ENCODE measurements at places on chromosomes 11 and 22.

DNA sequence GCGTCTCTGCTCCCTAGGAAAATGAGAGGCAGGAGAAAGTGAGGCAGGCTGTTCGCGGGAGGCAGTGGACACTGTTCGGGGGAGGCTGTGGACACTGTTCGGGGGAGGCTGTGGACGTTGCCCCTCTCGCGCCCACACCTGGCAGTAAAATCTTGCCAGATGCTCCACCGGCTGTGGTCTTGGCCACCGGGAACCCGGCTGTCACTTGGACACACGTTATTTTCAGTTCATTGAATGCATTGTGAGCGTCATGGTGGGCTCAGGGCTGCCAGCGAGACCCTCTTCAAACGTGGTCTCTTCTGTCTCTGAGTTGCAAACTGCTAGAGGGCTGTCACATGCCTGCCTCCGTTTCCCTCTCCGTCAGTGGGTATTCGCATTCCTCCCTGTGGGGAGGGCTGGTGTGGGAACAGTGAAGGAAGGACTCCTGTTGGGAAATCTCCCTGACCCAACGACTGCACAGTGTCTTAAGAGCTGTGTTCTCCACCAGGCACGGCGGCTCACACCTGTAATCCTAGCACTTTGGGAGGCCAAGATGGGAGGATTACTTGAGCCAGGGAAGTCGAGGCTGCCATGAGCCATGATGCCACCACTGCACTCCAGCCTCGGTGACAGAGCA lies 1.4 kb downstream of the PRR5 start:
- H3K4me3 ChIP-seq, result no peak overlapping the region
- peaks cover 14% of the 10 kb centered on the region for H3K27me3 ChIP-seq
- peaks cover 4% of the 10 kb centered on the region for H3K4me1 ChIP-seq
- no peak for DNase-seq
- no peaks in the 10 kb centered on the region for H3K36me3 ChIP-seq

GRCh38 chr22:49566141-49566541 lies 261.5 kb downstream of the BRD1 start:
- DNase-seq, result no peak
- no peak overlapping the region for H3K27ac ChIP-seq
- H3K36me3 ChIP-seq, result no peaks in the 10 kb centered on the region
- H3K27me3 ChIP-seq, result no peaks in the 10 kb centered on the region
- H3K4me1 ChIP-seq, result no peaks in the 10 kb centered on the region

- H3K4me1 ChIP-seq, result no peaks in the 10 kb centered on the region
- H3K27ac ChIP-seq, result no peak overlapping the region
- H3K36me3 ChIP-seq, result no peaks in the 10 kb centered on the region
These were observed 70.8 kb downstream of the BLID start for GRCh38 chr11:122045181-122045586.

GRCh38 chr11:125464270-125464662 lies 31.8 kb downstream of the FEZ1 start:
- no peak overlapping the region for H3K27ac ChIP-seq
- no peaks in the 10 kb centered on the region for H3K36me3 ChIP-seq
- no peaks in the 10 kb centered on the region for H3K4me1 ChIP-seq
- DNase-seq, result no peak

- H3K27me3 ChIP-seq, result peaks cover 3% of the 10 kb centered on the region
- no peak overlapping the region for H3K4me3 ChIP-seq
- H3K4me1 ChIP-seq, result no peaks in the 10 kb centered on the region
- DNase-seq, result no peak
- H3K36me3 ChIP-seq, result no peaks in the 10 kb centered on the region
- H3K27ac ChIP-seq, result no peak overlapping the region
These were observed 5.2 kb upstream of the ZC3H12C start for GRCh38 chr11:110087812-110088534.

GRCh38 chr11:44840085-44840478 lies 110.6 kb downstream of the TP53I11 start:
- no peaks in the 10 kb centered on the region for H3K36me3 ChIP-seq
- no peak overlapping the region for H3K4me3 ChIP-seq
- no peak overlapping the region for H3K27ac ChIP-seq
- DNase-seq, result no peak

GRCh38 chr11:34614344-34615104 lies 6.4 kb upstream of the EHF start:
- H3K4me1 ChIP-seq, result no peaks in the 10 kb centered on the region
- DNase-seq, result no peak
- H3K27me3 ChIP-seq, result no peaks in the 10 kb centered on the region
- H3K36me3 ChIP-seq, result no peaks in the 10 kb centered on the region
- no peak overlapping the region for H3K27ac ChIP-seq
- H3K4me3 ChIP-seq, result no peak overlapping the region

- H3K27ac ChIP-seq, result no peak overlapping the region
- no peaks in the 10 kb centered on the region for H3K36me3 ChIP-seq
- no peaks in the 10 kb centered on the region for H3K27me3 ChIP-seq
- no peaks in the 10 kb centered on the region for H3K4me1 ChIP-seq
- DNase-seq, result no peak
These were observed 19.2 kb upstream of the GALNT18 start for GRCh38 chr11:11640996-11641395.

DNA sequence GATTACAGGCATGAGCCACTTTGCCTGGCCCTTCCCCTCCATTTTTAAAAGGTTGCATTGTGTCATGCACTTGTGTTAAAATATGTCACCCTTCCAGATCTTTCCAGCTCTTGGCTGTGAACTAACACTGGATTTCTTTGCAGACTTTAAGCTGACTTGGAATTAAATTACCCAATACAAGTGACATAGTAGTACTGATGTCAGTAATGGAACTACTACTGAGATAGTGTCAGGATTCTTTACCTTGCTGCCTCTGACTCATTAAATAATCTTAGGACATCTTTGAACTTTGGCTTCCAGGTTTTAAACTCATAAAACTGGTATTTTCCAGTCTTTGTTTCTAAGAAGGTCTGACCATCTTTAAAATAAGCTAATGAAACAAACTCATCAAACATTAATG lies 51.8 kb upstream of the OR4B1 start:
- no peak overlapping the region for H3K27ac ChIP-seq
- H3K36me3 ChIP-seq, result no peaks in the 10 kb centered on the region
- H3K4me1 ChIP-seq, result no peaks in the 10 kb centered on the region
- H3K27me3 ChIP-seq, result no peaks in the 10 kb centered on the region
- H3K4me3 ChIP-seq, result no peak overlapping the region
- DNase-seq, result no peak

GRCh38 chr11:87437844-87438223 lies 400.1 kb downstream of the TMEM135 start:
- H3K27me3 ChIP-seq, result no peaks in the 10 kb centered on the region
- DNase-seq, result no peak
- H3K4me3 ChIP-seq, result no peak overlapping the region
- no peaks in the 10 kb centered on the region for H3K4me1 ChIP-seq
- H3K27ac ChIP-seq, result no peak overlapping the region

GRCh38 chr11:78197816-78198215 lies 9.1 kb downstream of the USP35 start:
- no peak overlapping the region for H3K27ac ChIP-seq
- no peak overlapping the region for H3K4me3 ChIP-seq
- H3K36me3 ChIP-seq, result no peaks in the 10 kb centered on the region
- H3K4me1 ChIP-seq, result no peaks in the 10 kb centered on the region

DNA sequence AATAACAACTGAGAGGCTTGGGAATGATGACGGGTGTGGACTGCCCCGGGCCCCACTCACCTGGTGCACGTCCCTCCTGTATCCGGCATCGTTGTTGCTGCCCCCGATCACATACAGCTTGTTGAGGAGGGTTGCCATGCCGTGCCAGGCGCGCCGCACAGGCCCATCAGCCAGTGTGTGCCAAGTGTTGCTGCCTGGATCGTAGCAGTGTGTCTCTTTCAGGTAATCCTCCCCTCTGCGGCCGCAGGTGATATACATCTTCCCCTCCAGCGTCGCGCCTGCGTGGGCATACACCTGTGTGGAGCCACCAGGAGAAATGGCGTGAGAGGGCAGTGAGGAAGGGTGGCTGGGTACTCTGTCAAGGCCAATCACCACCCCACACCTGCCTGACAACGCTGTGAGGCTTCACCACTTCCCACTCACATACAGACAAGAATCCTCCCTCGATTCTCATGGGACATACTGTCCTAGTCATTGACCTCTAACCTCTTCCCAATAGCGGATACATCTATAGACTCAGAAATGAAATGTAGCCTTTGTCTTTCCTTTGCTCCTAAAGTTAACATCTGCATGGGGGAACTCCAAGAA lies 8.9 kb upstream of the SCARF2 start:
- no peaks in the 10 kb centered on the region for H3K36me3 ChIP-seq
- DNase-seq, result no peak
- no peak overlapping the region for H3K27ac ChIP-seq
- H3K4me1 ChIP-seq, result no peaks in the 10 kb centered on the region
- H3K4me3 ChIP-seq, result no peak overlapping the region

GRCh38 chr22:35312198-35313059 lies 12.7 kb downstream of the TOM1 start:
- H3K36me3 ChIP-seq, result no peaks in the 10 kb centered on the region
- no peaks in the 10 kb centered on the region for H3K27me3 ChIP-seq
- no peak overlapping the region for H3K4me3 ChIP-seq
- no peak overlapping the region for H3K27ac ChIP-seq

DNA sequence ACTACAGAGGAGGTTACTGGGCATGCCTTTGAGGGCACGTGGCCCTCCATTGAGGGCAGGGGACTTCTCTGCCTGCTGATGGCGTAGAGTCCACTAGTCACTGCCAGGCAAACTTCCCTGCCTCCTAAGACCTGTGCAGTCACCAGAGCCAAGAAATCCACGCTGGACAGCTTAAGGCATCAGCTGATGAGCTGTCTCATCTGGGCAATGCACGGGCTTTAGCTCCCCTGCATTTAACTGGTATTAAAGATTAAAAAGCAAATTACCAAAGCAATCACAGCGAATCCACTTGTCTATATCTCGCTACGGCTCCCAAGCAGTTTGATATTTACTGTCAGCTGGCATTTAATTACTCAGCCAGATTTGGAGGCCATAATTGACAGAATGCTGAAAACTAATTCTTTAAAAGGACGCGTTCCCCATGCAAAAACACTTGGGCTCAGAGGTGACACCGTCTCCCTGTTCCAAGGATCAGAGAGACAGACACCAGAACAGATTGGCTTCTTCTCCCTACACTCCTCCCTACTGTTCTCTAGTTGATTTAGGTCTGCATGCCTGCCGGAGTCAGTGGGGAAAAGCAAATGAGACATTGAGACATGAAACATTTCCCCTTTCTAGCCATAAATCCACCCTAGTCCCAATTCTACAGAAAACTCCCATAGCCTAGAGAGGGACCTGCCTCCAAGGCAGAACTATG lies 68.5 kb downstream of the SPATA19 start:
- no peaks in the 10 kb centered on the region for H3K36me3 ChIP-seq
- no peaks in the 10 kb centered on the region for H3K4me1 ChIP-seq
- no peak for DNase-seq
- no peak overlapping the region for H3K27ac ChIP-seq

GRCh38 chr11:58845386-58845785 lies 882 bp upstream of the GLYATL2 start:
- DNase-seq, result no peak
- H3K4me3 ChIP-seq, result no peak overlapping the region
- no peaks in the 10 kb centered on the region for H3K27me3 ChIP-seq
- H3K27ac ChIP-seq, result no peak overlapping the region

DNA sequence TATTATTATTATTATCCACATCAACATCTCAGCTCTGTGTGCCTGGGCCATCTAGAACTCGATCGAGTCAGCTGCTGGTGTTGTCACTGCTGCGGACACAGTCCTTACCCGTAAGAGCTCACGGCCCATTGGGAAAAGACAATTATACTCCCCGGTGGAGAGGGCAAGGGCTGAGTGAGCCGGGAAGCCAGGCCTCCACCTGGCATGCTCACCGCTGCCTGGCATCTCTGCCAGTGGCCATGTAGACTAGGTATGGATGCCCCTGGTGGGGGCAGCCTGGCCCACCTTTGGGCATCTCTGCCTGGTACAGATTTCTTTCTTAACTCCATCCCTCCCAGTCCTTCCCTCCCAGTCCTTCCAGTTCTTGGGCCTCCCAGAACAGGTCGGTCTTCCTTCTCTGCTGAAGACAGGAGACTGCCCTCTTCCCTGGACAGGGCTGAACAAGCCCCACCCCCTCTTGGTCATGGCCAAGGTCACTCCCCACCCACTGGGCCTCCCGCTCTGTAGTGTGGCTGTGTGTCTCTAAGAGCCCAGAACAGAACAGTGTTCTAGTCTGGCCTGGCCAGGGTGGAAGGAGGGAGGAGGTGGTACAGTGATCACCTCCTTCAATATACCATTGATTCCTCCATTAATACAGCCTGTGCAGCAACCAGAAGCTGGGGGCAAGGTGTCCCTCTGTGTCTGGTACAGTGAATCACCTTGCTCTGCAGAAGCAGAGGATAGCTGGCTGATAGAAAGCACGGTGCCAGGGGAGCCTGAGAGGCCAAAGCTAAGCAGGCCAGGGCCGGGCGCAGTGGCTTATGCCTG lies 57.7 kb downstream of the FLRT1 start:
- DNase-seq, result no peak
- no peak overlapping the region for H3K4me3 ChIP-seq
- H3K4me1 ChIP-seq, result peaks cover 3% of the 10 kb centered on the region
- no peak overlapping the region for H3K27ac ChIP-seq
- no peaks in the 10 kb centered on the region for H3K27me3 ChIP-seq

DNA sequence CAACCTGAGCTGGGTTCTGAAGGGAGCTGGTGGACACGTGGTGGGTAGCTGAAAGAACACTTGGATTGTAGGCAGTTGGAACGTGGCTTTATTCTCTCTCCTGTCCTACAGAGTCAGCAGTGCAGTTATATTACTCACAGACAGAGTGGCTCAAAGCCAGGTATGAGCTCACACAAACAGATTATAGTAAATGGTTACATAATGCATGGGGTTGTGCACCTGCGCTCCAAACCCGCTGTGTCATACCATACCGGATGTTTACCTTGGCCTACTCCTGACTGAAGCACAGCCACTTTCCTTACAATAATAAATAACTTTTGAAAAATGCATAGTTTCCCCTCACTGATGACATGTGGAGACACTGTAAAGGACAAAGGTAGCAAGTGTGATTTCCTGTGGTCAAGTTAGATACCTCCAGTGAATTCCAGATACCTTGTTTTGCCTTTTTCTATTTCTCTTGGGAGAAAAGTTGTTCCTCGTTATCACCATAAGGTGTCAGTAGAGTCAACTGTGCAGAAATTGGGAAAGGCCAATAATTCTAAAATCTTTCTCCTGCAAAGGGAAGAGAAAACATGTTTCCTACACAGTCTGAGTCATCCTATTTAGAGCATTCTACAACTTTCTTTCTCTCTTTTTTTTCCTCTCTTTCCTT lies 13.5 kb downstream of the MS4A6A start:
- H3K36me3 ChIP-seq, result no peaks in the 10 kb centered on the region
- no peak overlapping the region for H3K4me3 ChIP-seq
- peak; percentile 27 for DNase-seq

DNA sequence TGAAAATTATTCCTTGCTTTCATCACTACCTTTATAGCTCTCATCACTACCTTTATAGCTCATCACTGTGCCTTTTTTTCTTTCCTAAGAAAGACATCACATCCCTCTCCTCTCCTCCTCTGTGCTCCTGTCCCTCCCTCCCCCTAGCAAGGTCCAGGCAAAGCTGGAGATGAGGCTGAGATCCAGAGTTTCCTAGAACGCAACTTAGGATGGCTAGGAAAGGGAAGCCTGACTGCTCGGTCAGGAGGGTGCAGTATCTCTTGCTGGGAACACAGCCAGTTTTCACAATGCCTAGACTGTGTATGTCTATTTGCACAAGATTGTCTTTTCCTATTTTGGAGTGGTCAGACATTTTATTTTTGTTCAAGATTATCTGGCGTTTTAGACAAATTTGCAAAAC lies 24.7 kb downstream of the TUB start:
- peaks cover 10% of the 10 kb centered on the region for H3K36me3 ChIP-seq
- no peaks in the 10 kb centered on the region for H3K27me3 ChIP-seq
- H3K4me1 ChIP-seq, result no peaks in the 10 kb centered on the region
